ENCODE measurements at places on chromosomes 1 and 21.

DNA sequence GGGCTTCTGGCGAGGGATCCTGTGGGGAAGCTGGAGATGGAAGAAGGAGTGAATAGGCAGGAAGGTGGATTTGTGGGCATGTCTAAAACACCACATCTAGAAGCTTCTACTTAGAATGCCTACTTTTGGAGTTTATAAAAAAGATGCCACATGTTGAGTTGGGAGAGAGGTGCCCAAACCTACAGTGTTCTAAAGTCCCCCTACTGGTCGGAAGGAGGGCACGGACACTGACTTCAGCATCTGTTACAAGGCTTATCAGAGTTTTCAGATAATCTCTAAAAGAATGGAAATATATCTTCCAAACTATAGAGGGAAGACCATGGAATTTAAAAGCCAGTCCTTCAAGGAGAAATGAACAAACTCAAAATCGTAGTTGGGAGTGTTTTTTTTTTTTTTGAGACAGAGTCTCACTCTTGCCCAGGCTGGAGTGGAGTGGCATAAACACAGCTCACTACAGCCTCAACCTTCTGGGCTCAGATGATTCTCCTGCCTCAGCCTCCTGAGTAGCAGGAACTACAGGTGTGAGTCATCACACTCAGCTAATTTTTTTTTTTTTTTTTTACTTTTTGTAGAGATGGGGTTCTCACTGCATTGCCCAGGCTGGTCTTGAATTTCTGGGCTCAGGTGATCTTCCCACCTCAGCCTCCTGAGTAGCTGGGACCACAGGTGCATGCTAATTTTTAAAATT lies 14.8 kb downstream of the IBA57 start:
- DNase-seq: no peak

- no peak for DNase-seq
Measured at GRCh38 chr1:48726139-48726538, 50.6 kb downstream of the BEND5 start.

DNA sequence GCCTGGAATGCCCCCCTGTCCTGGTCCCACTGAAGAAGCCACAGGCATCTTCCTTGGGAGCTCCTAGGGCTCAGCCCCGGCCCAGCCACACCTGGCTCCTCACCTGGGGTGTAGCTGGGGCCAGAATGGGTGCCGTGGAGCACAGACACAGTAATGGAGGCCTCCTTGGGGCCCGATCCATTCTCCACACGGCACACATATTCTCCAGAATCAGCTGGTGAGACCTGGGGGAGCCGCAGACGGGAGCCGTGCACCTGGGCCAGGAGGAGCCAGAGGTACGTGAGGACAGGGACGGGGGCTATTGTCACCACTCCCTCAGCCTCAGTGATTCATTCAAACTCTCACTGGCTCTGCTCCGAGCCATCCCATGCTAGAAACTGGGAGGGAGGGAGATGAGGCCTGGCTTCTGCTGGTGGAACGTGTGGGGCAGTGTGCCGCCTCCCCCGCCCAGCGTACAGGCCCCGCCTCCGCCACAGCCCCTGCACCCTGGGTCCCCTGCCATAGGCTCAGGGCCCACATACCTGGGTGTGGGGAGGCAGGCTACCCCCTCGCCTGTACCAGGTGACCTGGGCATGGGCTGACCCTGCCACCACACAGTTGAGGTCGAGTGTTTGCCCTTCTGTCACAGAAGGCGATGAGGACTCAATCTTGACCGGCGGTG lies 42.2 kb downstream of the LDLRAD2 start:
- no peak for DNase-seq

DNA sequence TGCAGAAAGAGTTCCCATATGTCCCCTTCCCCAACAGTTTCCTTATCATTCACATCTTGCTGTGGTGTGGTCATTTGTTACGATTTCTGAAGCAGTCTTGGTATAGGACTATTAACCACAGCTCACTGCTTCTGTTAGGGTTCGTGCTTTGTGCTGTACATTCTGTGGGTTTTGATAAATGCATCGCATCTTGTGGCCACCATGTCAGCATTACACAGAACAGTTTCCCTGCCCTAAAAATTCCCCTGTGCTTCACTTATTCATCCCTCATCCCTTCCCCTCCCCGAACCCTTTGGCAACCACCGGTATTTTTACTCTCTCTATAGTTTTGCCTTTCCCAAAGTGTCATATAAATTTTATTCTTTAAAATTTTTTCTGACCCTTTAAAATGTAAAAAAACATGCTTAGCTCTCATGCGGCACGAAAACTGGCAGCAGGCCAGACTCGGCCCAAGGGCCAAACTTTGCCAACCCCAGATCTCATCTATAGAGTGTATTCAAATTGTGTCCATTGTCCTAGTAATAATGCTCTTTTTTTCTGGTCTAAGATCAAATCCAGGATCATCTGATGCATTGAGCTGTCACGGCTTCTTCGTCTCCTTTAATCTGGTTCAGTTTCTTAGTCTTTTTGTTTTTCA lies 78.2 kb downstream of the SIM2 start:
- DNase-seq: no peak

- DNase-seq: no peak
Measured at GRCh38 chr1:48741380-48741779, 35.3 kb downstream of the BEND5 start.
